ENCODE measurements at places on chromosomes 5 and 9.
A peak's percentile ranks its signal among the peaks of the same experiment; 100 is the strongest.

- no peak for DNase-seq
Observed at GRCh38 chr5:78335976-78336375, 24.4 kb upstream of the SCAMP1 start.

DNA sequence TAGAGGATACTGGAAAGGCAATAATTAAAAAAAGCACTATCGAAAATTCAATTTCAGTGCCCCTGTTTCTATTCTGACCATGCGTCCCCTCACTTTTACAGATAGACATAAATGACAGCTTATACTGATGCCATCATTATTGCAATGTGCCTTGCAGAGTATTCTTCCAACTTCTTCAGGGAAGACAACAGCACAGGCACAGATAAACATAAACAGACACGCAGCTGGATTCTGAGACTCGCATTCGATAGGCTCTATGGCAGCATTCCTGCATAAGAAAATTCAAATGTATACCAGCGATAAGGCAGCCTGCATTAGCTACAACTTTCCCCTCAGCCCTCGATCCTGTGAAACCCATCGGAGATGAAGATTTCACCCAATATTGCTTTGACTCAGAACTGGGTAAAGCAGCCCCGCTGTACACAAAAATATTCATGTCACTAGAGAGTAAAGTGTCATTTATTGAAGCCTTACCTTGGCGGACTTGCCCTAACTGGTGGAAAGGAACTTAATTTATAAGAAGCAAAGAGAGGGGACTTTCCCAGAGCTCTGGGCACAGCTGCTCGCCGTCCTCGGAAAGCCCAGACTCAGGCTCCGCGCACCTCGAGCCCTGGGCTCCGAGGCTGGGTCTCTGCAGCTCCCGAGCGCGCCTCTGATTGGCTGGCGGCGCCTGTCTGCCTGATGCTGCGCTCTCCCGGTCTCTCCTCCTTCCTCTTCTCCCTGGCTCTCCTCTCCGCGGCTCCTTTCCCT is at the start of gene CDH18:
Gene CDH18, minus strand, starts transcription at position 589 of the 750 bp plus-strand sequence. CDS start 149,214 bp downstream, outside the sequence.
- DNase-seq = no peak

GRCh38 chr5:140055152-140055551 is 12.1 kb upstream of the NRG2 start:
- no peak for DNase-seq

- DNase-seq = peak; percentile 73
Observed at GRCh38 chr5:34522599-34523386, 133.3 kb upstream of the RAI14 start.

- DNase-seq = no peak
Observed at GRCh38 chr9:112283582-112284253, 49.7 kb downstream of the PTBP3 start.

DNA sequence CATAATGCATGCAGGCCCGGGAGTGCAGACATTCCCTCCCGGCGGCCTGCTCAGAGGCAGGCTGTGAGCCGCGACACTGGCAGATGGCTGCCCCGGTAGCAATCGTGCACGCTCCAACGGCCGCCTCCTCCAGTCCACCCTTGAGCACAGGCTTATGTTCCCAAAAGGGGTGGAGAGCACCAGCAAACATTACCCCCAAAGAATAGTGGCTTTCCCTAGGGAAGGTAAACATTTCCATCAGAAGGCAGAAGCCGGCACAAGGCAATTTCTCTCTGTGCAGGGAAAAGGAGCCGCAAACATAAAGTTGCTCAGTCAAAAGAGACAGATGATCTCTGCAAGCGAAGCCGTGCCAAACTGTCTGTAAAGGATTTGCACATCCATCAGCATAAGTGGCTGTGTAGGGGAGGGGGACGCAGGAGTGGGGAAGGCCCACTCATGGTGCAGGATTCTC is 92.5 kb downstream of the SIL1 start:
- peak; percentile 78 for DNase-seq

DNA sequence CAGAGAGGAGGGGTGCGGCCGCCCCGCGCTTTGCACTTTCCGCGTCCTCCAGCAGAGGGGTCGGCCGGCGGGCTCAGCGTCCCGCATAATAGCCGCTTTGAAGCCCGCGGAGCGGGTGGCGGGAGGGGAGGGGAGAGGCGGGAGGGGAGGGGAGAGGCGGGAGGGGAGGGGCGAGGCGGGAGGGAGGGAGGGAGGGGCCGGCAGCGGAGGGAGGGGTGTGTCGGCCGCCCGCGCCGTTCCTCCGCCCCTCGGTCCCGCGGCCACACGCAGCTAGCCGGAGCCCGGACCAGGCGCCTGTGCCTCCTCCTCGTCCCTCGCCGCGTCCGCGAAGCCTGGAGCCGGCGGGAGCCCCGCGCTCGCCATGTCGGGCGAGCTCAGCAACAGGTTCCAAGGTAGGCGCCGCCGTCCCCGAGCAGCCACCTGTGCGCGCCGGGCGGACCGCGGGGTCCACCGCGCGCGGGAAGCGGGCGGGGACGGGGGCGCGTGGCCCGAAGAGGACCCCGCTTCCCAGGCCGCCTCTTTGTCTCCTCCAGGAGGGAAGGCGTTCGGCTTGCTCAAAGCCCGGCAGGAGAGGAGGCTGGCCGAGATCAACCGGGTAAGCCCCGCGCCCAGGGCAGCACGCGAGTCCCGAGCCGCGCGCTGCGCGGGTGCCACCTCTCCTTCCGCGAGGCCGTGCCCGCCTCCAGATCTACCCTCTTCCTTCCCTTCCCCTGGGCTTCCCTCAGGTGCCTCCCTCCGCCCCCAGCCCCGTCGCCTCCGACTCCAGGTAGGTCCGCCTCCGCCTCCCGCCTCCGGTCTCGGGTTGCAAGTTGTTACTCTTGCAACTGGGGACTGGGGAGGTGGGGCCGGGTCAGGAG is at the start of gene AIF1L:
Gene AIF1L, plus strand, starts transcription at position 263 of the 857 bp plus-strand sequence. Its CDS starts 99 bp downstream, at position 362.
- DNase-seq = peak; percentile 96

DNA sequence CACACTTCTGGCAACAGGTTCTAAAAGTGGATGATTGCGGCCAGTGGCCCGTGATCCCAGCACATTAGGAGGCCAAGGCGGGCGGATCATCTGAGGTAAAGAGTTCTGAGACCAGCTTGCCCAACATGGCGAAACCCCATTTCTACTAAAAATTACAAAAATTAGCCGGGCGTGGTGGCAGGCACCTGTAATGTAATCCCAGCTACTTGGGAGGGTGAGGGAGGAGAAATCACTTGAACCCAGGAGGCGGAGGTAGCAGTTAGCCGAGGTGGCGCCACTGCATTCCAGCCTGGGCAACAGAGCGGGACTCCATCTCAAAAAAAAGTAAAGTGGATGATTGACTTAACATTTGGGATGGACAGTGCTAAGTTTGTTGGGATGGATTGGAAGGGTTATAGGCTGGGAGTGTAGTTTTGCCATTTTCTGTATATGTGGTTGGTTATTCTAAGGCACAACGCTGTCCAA is 3.4 kb downstream of the MATR3 start:
- DNase-seq = peak; percentile 64

DNA sequence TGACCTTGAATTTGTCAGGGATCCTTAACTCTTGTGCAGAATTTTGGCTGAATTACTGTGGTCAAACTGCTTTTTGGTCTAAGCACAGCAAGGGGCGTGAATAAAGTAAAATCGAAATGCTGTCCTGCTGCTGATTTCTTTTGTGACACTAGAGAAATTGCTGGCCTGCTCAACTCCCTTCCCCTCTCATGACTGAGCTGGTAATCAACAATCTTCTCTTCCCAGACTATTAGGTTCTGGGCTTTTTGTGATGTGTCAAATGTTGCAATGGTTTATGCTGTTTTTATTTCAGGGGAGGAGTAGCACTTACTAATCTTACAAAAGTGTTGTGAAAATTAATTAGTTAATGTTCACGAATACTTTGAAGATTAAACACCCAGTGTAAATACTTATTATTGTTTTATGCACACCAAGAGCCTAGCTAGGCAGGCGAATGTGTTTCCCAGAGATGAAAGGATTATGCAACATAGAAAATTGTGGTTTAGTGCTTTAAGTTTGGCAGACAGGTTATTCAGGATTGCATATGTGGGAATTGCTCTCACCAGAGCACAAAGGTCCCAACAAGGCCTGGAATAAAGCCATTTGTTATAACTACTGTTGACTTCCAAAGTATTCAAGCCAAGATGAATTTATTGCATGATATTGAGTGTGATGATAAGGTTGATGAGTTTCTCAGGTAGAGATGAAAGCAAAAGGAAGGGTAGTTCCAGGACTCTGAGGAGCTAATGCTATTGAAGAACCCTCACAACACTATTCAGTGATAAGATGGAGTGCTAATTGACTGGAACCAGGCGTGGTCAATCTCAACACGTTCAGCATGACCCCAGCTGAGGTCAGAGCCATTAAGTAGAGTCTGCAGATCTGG is 280.7 kb upstream of the ZNF608 start:
- no peak for DNase-seq

GRCh38 chr9:131697097-131697496 is 42.8 kb downstream of the RAPGEF1 start:
- DNase-seq = peak; percentile 96

DNA sequence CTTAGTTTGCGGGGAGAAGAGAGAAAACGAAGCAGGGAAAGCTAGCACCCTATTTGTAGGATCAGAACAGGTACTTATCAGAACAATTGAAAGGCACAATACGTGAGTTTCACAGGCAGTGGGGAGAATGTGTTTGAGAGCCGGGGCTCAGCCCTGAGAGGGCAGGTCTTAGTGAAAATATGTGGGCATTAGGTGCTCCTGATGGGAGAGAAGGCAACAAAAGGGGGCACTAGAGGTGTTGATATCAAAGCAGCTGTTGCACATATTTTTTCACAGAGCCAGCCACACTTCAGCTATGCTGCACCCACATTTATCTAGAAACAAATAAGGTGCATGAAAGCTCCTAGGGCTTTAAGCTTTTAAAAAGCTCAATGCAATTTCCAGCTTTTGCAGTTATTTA is 99.7 kb upstream of the MAN2A1 start:
- no peak for DNase-seq

GRCh38 chr9:78939311-78940065 is 632.3 kb upstream of the TLE4 start:
- DNase-seq = no peak

DNA sequence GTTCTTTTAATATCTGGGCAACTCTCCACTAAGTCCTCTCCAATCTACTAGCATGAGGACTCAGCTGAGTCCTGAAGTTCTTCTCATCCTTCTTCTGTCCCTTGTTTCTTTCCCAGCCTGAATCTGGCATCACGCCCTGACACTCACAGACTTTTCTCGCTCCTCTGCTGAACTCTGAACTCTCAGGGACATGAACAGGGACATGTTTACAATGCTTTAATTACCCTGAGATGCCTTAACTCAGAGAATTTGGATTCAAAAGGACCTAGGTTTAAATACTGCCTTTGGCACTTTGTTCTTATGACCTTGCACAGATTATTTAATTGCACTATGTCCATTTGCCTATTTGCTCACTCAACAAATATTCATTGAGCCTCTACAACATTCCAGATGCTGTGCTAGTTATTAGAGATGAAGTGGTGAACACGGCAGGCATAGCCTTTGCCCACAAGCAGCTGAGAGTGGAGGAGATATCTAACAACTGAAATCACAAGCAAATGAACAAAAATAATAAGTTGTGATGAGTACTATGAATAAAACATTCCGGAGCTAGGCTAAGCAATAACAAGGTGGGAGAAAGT is 106.0 kb downstream of the ADRB2 start:
- no peak for DNase-seq

DNA sequence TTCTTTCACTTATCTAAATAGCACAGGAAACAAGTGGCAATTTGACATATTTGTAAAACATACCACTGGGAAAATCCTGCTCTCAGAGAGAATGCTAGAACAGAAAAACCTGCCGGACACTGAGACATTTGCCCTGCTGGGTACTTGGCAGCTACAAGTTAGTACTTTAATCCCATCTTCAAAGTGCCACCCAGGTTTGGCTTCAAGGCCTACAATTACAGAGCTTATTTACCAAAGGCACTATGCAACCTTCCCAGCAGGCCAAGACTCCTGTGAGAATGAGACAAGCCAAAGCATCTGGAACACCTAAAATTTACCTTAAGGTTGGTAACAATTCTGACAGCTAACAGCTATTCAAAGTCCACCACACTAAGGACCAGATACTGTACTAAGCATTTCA is 78.3 kb downstream of the TSSK1B start:
- no peak for DNase-seq

DNA sequence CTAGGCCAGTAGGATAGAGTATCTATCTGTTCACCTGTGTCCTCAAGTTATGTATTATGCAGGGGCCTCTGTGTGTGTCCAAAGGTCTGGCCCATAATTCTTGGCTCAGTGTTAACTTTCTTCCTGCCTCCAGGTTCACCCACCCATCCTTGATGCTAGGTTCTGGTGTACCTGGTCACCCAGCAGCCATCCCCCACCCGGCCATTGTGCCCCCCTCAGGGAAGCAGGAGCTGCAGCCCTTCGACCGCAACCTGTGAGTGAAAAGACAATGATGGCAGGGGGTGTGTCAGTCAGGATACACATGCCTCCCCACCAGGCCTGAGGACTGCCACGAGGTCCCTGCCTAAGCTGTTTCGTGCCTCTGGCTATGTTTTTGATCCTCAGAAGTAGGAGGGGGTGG is 27.6 kb downstream of the TCF7 start:
- no peak for DNase-seq

DNA sequence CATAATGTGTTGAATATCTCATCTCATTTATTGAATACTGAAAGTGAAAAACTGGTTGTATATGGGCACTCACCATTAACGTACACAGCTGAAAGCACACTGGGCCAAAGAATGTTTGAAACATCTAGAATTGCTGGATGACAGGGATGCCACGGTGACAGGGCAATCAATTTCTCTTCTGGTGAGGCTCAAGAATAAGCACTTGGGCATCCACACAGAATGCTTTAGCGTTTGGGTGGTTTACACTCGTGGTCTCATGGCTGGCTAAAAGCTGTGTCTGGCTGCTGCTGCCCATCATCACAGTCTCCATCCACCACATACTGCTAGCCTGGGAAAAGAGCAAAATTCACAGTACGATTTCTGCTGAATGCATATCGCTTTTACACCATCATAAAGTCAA is 30.7 kb upstream of the IL31RA start:
- no peak for DNase-seq

- DNase-seq = peak; percentile 72
Observed at GRCh38 chr9:95373069-95373681, 55.7 kb upstream of the FANCC start.

GRCh38 chr9:136228107-136228875 is 17.3 kb downstream of the QSOX2 start:
- no peak for DNase-seq

- DNase-seq = no peak
Observed at GRCh38 chr9:81058782-81059181, 630.6 kb downstream of the TLE1 start.

- no peak for DNase-seq
Observed at GRCh38 chr9:91816356-91816755, 133.7 kb downstream of the ROR2 start.
